Caudate nucleus (tissue), 63 donors: ENCODE measurements at places on chromosomes 16 and 17.

DNA sequence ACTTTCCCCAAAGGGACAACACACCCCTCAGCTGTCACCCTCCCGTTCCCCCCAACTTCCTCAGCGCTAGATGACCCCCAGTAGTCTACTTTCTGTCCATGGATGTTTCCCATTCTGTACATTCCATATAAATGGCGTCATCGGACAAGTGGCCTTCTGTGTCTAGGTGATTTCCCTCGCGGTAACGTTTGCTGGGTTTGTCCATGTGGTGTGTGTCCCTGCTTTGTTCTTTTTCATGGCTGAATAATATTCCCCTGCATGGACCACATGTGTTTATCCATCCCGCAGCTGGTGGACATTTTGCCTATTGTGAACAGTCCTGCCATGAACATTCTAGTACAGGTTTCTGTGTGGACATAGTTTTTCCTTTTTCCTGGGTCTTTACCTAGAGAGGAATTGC is 7.3 kb upstream of the TEDC2 start:
- DNase-seq = no peak

GRCh38 chr16:58198022-58198683 is at the start of gene CSNK2A2:
Gene CSNK2A2 (minus strand): TSS chr16:58198106. CDS start chr16:58197736, 370 bp downstream.
- peak; percentile 54 for DNase-seq

DNA sequence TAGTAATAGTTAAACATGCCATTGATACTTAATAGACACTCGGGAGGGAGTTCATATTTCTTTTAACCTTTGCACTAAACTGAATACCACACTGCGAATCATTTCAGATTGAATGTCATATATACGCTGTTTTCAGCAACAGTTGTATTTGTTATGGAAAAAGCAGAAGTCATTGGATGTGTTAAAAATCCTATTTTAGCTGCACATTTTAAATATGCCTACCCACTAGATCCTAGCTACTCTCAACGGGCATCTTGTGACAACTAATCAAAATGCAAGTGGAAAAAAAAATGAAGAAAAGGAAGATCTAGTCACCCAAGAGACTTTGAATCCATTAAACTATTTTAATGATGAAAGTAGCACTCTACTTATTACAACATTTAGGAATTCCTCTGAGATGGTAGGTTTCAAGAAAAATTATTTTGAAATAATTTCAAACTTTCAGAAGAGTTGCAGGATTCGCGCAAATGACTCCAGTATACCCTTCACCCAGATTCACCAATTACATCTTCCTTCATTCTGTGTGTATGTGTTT is 51.4 kb upstream of the MNT start:
- DNase-seq = no peak

DNA sequence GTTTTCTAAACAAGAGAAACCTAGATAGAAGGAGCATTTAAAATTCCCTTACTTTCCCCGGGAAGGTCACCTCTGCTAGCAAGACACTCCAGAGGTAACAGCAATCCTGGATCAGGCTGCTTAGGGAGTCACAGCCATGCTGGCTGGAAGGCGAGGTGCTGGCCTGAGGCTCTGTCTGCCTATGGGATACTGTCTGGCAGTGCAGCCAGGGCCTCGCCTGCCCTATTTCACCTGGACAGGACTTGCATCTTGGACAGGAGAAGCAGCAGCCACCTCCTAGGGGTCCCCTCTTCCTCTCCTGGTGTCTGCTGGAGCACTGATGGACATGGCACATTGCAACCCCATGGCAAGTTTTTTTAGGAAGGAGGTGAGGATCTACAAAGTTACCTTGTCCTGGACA is 15.1 kb downstream of the FA2H start:
- no peak for DNase-seq

GRCh38 chr16:47017636-47018035 is 44.2 kb upstream of the DNAJA2 start:
- DNase-seq = no peak

DNA sequence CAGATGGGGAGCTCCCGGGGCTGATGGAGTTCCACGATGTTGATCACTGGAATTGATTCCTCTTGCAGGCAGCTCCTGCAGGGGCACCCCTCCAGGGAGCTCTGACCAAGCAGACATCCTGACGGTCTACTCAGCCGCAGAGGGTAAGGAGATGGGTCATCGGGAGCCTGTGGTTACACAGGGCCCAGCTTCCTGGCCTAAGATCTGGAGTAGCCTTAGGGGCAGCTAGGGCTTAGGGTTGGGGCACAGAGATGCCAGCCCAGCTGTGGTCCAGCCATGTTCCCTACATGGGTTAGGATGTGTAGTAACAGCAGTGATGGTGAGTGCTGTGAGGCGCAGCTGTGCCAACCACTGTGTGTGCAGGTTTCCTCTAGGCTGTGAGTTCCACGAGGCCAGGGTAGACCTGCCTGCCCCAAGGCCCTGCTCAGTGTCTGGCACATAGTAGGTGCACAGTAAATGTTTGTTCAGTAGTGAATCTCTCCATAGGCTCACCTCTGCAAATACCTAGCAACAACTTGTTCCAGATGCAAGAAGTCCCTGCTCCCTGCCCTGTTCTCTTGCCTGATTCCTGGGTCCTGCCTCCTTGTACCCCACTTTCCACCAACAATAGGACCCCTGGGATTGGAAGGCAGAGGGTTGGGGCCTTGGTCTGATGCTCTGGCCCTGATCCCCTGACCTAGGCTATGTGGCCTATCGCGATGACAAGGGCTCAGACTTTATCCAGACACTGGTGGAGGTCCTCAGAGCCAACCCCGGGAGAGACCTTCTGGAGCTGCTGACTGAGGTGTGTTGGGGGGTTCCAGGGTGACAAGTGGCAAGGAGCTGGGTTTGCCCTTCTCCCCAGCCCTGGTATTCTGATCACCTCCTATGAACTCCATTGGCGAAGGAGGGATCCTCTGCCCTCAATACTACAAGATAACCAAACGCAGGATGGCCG is 13.7 kb downstream of the ZNF213 start:
- DNase-seq = no peak

DNA sequence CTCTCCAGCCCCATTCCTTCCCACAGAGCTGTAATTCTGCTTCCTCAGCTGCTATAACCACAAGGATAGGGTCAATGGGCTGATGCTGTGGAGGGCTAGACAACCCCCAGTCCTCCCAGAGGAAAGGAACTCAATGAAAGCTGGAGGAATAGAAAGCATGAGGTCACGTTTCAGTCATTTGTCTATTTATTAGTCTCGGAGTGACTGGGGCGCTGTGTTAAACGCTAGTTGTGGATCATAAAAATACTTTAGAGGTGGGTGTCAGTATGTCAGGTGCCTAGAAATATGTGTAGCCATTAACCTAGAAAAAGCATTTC is 787 bp upstream of the CCL3L1 start:
- DNase-seq = no peak

DNA sequence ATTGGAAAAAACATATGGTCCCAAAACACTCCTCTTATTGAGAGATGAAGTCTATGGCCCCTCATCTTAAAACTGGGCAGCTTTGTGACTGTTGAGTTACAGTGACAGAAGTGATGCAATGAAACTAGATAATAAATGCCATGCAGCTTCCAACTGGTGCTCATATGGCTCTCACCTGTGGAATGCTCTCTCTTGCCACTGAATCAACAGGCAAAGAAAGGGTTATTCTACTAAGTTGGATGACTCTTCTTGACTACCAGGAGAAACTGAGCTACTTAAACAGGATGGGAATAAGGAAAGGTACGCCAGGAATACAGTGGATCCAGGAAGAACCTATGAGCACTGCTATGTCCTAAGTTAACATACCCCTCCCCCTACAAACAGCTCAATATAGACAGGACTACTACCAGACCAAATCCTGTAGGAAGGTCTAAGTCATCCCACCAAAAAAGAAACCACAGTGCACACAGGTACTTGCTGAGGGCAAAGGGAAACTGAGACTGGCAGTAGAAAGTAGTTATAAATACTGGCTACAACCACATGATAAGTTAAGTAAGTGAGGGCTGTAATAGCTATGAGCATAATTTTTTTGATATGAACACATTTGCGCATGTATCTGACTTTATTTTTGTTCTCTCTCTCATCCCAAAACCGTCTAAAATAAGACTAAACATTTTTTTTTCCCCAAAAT is 398.5 kb downstream of the ZFHX3 start:
- DNase-seq = no peak

- DNase-seq = no peak
Observed at GRCh38 chr17:57945996-57946797, 9.0 kb downstream of the CUEDC1 start.

GRCh38 chr16:46883353-46883689 is 841 bp upstream of the GPT2 start:
- no peak for DNase-seq

GRCh38 chr17:3549610-3550162 is 7.9 kb downstream of the TRPV3 start:
- DNase-seq = no peak

GRCh38 chr17:54348234-54348633 is 525.5 kb downstream of the KIF2B start:
- no peak for DNase-seq

DNA sequence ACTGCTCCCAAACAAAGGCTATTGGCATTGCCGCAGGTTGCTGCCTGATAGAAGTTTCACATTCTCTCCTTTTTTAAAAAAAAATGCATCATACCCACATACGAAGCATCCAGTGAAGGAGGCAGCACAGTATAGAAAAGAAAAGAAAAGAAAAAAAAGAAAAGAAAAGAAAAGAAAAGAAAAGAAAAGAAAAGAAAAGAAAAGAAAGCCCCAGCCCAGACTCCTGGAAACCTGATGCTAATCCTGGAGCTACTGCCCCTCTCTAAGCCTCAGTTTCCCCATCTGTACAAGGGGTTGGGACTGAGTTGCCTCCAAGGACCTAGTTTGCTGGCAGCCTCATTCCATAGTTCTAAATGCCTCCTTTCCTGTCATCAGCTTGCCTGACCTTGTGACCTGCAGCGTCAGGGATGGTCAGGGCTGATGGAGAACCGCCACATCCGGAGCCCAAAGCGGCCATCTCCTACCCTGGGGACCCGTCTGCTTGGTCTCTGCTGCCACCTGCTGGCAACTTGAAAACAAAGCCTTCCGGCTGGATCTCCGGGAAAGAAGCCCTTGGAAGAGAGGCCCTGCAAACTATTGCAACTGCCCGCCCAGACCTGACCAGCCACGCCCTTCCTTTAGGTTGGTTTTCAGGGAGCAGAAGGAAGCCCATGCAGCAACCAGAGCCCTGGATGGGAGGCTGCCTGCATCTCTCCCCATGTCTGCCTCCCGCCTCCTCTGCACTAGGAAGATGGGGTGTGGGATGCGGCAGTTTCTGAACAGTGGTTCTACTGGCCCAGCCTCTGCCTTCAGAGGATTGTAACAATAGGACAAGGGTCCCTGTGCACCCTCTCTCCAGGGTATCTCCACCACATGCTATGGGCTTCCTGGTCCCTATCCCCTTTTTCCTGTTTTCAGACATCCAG is 13.0 kb downstream of the AIPL1 start:
- DNase-seq = peak; percentile 35

DNA sequence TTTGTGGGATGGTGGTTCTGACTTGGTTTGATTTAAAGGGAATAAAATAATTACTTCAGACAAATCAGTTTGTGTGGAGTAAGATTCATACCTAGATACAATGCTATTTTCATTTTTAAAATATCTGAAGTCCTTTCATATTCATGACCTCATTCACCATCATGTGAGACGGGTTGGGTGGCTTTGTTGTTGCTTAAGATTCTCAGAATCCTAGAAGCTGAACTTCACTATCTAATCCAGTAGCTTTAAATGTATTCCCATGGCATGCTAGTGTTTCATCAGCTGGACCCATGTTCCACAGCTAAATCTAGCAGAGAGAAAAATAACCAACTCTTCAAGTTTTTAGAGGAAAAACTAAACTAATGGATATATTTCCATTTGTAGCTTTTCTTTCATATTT is 2.7 kb upstream of the AMFR start:
- no peak for DNase-seq

- no peak for DNase-seq
Observed at GRCh38 chr16:66717112-66717675, 20.7 kb upstream of the CMTM4 start.

- no peak for DNase-seq
Observed at GRCh38 chr16:55834049-55834448, 1.2 kb upstream of the CES1 start.

DNA sequence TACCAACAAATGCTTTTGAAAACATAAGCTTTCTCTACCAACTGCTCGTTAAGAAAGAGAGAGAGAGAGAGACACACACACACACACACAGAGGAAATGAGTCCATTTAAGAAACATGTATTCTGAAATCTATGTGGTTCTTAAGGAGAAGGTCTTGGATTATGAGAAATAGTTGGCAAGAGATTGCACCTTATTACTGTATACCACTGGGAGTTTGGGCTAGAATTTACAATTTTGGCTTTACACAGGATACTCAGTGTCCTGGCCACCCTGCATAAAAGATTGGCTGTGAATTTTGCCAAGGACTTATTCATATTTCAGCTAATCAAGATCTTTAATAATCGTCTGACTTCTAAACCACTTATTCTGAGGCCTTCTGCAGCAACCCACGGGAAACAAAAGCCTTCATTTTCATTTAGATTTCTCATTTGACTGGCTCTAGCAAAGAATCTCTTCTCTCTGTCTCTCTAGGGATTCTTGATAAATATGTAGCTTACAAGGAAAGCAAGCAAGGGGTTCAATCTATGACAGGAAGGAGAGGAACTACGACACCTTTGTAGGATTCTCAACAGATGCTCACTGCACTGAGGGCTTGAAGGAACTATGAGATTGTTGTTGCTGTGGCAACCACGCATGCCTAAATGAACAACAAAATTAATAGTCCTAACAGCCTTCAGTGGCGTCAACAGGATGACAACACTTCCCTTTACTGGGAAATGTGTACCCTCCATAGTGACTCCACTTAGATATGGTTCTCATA is 75.3 kb upstream of the GNAO1 start:
- DNase-seq = no peak

GRCh38 chr17:42779936-42780850 is at the start of gene WNK4:
Gene WNK4 (plus strand): TSS chr17:42780610. CDS start chr17:42780699, 89 bp downstream.
- no peak for DNase-seq

- DNase-seq = no peak
Observed at GRCh38 chr16:27600381-27600780, 50.4 kb downstream of the KATNIP start.

DNA sequence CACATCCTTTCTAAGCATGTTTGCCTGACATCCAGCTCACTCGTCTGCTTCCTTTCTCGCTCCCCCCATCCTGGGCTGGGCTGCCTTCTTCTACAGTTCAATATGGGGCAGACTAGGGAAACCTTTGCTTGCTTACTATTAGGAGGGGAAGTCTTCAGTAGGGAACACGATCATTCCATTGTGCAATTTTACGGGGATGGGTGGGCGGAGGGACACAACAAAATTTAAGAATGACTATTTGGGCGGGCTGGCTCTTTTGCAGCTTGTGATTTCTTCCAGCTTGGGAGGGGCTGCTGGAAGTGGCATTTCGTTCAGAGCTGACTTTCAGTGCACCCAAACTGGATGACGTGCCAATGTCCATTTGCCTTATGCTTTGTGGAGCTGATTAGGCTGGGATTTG is 25.4 kb downstream of the PCTP start:
- no peak for DNase-seq

DNA sequence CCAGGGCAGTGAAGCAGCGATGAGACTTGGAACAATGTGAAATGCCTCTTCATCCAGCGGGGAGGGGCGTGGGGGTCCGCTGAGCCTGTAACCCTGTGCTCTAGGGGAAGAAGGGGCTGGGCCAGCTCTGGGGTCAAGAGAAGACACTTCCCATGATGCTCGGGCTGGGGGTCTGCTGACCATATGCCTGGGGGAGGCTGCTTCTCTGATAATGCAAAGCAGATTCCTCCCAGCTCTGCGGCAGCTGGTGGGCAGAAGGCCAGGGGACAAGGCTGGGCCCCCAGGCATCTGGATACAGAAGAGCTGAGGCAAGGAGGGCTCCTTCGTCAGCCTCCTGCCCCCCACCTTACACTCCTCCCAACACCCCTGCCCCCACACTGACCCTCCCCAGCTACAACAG is 24.7 kb downstream of the NGFR start:
- no peak for DNase-seq
